ENCODE measurements at places on chromosomes 11 and 22.

DNA sequence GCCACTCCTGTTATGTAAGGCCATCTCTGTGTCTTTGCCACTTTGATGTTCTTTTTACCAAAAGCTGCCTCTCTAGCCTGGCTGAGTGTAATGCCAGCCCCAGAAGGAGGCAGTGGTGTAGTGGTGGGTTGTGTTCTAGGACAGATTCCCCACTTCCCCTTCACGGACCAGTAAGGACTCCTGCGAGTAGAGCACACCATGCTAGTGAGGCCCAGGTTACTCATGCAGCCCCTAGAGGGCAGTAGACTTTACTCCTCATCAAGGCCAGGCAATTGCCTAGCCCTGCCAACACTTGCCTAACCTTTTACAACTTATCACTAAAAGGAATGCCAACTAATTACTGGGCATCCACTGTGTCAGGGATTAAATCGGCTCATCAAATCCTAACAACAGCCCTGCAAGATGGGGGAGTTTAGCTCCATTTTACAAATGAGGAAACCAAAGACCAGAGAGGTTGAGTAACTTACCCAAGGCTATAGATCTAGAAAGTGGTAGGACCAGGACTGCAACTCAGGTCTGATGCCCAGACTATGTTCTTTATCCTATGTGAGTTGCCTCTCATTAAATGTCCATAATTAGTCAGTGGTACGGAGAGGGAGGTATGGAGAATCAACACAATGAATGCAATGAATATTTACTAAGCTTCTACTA is 75.3 kb downstream of the APIP start:
- peak; percentile 18 for DNase-seq

GRCh38 chr11:61075891-61076290 is 26.4 kb upstream of the CD5 start:
- DNase-seq, result no peak

- no peak for DNase-seq
Observed at GRCh38 chr11:62707277-62707861, at the start of the genes BSCL2 and GNG3. Gene BSCL2 (minus strand): TSS chr11:62707424. CDS start chr11:62707195, 229 bp downstream. Gene GNG3 (plus strand): TSS chr11:62707676. CDS start chr11:62708296, 620 bp downstream.

- DNase-seq, result no peak
Observed at GRCh38 chr11:32069361-32070058, 21.4 kb upstream of the RCN1 start.

- peak; percentile 72 for DNase-seq
Observed at GRCh38 chr11:118530683-118531596, at the start of gene TMEM25. Gene TMEM25 (plus strand): TSS chr11:118531192. CDS start chr11:118531802, 610 bp downstream.

DNA sequence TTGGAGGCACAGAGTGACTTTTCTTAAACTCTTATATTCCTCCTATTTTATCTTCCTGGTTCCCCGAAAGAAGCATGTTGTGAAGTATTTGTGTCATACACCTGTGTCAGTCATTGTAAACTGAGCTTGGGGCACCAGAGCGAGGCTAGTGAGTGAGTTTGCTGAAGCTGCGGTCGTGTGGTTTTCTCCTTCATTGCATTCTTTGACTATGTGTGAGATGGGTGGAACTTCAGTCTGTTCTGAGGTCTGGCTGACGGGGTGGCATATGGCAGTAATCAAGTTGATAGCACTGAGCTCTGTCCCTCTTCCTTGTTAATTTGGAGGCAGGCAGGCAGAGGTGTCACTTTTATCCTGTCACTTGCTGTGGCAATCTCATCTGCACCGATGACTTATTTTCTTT is 4.2 kb downstream of the VPS26B start:
- peak; percentile 41 for DNase-seq
